ENCODE measurements at places on chromosomes 12 and 14.

DNA sequence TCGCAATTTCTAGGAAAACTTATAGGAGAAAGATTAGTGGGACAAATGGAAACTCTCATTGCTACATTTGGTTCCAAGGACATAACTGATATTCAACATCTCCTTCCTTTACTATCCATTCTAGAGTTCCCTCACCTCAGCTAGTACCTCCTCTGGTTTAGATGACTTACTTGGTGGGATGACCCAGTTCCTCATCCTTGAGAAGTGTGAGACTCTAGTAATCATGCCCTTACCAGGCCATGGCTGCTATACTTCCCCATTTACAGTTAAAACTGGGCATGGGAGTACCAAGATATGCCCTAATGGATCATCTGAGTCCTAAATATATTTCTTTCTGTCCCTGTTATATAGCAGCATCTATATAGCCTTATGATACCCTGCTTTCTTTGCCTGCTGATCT, 58.1 kb downstream of the IFT81 start:
- no peak for DNase-seq

- DNase-seq = peak; percentile 32
Measured at GRCh38 chr12:6204533-6205143, 4.4 kb downstream of the CD9 start.

GRCh38 chr12:115374480-115375185, 690.7 kb upstream of the TBX3 start:
- no peak for DNase-seq

GRCh38 chr14:25868521-25869314, 729.1 kb downstream of the NOVA1 start:
- no peak for DNase-seq

GRCh38 chr14:47447076-47447475, 228.3 kb downstream of the MDGA2 start:
- no peak for DNase-seq

DNA sequence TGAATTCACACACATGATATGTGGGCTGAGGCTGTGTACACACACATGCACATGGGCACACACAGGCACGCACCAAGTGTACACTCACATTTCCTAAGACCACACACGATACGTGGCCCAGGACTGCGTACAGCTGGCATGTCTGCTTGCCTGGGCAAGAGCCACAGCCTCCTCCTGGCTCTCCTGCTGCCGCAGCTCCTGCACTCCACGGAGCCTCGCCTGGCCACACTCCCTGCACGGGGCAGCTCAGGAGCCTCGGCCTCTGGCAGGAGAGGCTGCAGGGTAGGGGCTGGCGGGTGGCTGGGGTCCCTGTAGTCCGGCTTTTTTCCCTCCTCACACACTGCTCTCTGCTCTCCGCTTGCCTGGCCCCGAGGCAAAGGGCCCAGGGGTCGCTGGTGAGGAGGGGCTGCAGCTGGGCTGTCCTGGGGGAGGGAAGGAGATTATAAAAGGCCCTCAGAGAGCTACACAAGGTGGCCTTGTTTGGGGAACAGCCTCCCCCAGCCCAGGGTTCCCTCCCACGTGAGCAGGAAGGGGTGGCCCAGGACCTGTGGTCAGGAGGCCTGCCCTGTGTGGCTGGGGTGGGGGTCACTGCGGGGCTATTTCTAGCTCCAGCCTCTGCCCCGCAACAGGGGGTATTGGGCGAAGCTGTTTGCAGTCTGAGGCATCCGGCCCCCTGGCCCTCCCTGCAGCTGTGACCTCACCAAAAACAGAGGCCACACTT, 89.0 kb upstream of the SFSWAP start:
- no peak for DNase-seq

GRCh38 chr12:5094551-5094950, 50.9 kb downstream of the KCNA5 start:
- DNase-seq = no peak

DNA sequence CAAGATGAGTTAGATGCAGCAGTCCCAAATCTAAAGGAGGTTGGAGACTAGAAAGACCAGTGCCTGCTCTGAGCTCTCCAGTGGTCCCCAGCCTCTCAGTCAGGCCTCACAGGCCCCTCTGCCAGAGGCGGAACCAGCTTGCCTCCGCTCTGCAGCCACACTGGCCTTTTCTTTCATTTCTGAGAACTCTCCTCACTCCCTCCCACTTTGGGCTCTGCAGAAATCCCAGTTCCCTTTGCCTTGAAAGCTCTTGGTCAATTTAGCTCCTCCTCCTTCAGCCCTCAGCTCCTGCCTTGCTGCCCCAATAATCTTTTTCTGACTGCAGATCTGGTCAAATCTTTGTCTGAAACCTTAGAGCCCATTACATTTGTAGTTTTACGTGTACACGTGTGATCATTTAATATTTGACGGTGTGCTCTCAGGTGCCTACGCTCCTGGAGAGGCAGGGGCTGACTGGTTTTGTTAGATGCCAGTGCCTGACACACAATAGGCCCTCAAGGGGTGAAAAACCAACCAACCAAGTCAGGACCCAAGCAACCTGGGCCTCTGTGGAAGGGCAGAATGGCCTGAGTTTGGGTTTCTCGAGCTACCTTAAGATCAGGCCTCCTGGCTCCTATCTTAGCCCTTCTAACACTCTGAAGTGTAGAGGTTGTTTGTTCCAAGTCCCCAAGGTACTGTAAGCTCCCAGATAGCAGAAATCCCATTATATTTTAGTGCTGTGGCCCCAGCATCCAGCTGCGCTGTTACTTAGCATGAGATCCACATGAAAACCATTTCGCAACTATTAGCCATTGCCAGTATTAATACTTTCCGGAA, 1.1 kb upstream of the NUDT4 start:
- peak; percentile 48 for DNase-seq

- no peak for DNase-seq
Measured at GRCh38 chr12:105418229-105418628, 87.7 kb downstream of the C12orf75 start.

GRCh38 chr12:46110928-46111699, 120.7 kb upstream of the SCAF11 start:
- DNase-seq = no peak

- no peak for DNase-seq
Measured at GRCh38 chr12:39830852-39831520, 211.4 kb upstream of the ABCD2 start.

- no peak for DNase-seq
Measured at GRCh38 chr14:51922624-51923023, 62.2 kb downstream of the GNG2 start.

DNA sequence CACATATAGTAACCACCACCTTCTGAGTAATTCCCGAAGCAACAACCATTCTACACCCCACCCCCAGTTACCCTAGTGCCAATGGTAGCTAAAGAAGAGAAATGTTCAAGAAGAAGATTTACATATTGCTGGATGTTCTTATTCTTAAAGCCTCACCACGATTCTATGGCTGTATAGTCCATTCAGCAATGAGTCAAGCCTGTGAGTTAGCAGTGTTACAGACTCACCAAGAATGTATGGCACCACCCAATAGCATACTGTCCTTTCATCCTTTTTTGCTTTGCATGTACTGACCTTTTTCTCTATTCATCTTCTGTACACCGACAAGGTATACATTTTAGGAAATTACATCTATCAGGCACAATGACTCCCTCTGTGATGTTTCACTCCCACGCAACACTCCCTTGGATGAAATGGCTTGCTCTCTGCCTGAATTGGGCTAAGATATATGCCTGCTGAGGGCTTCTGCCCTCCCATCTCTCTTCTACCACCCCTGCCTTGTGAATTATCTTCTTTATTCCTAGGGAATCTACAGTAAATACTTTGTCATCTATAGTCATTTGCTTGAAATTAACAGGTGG, 945.8 kb downstream of the DIO2 start:
- DNase-seq = no peak

DNA sequence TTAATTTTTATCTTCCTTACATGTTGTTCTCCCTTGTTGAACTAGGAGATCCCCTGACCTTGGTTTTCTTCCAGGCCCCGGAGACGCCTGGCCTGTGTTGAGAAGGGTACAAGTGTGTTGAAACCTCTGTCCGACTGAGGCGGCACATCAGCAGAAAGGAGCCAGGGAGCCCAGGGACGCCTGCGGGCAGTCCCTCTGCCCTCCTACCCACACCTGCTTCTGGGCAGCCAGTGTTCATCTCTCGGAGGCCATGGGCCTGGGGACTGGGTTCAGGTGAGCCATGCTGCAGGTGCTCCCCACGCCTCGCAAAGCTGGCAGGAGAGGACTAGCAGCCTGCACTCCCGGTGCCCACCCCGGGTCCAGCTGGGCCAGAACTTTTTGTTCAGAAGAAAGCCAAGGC, 39.9 kb upstream of the EIF5 start:
- no peak for DNase-seq

GRCh38 chr14:79764323-79764722, 447.0 kb downstream of the DIO2 start:
- DNase-seq = no peak

GRCh38 chr14:93970965-93971634, 5.3 kb downstream of the ASB2 start:
- DNase-seq = no peak

- DNase-seq = no peak
Measured at GRCh38 chr14:93017898-93018297, 94.9 kb downstream of the CHGA start.

DNA sequence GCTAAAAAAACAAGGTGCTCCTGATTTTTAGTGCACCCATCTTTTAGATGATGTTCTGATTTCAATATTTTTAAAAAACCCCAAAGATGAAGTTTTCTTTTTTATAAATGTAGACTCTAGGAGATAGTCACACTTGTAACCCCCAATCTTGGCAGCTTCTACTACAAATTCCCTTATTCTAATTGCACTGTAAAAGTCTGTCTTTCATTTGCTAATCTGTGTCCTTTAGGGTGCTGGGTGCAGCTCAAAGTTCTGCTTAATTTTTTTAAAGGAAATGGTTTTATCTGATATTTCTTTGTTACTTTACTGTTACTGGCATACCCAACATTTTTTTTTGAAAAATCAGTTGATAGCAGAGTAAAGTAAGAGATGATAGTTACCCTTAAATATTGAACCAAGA, 172.0 kb downstream of the TRHDE start:
- no peak for DNase-seq

GRCh38 chr12:19299765-19300164, 139.5 kb upstream of the AEBP2 start:
- DNase-seq = no peak

DNA sequence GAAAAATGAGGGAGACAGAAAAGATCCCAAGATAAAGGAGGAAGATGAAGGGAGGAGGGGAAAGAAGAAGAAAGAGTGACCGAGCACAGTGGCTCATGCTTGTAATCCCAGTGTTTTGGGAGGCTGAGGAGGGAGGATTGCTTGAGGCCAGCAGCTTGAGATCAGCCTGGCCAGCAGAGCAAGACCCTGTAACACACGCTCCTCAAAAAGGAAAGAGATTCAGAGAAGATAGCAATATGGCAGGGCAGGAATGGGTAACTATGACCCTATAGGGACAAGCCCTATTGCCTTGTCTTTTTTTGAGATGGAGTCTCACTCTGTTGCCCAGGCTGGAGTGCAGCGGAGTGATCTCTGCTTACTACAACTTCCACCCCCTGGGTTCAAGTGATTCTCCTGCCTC, 116.9 kb upstream of the MAP1LC3B2 start:
- DNase-seq = no peak

- no peak for DNase-seq
Measured at GRCh38 chr14:74594606-74595005, 17.4 kb downstream of the LTBP2 start.

DNA sequence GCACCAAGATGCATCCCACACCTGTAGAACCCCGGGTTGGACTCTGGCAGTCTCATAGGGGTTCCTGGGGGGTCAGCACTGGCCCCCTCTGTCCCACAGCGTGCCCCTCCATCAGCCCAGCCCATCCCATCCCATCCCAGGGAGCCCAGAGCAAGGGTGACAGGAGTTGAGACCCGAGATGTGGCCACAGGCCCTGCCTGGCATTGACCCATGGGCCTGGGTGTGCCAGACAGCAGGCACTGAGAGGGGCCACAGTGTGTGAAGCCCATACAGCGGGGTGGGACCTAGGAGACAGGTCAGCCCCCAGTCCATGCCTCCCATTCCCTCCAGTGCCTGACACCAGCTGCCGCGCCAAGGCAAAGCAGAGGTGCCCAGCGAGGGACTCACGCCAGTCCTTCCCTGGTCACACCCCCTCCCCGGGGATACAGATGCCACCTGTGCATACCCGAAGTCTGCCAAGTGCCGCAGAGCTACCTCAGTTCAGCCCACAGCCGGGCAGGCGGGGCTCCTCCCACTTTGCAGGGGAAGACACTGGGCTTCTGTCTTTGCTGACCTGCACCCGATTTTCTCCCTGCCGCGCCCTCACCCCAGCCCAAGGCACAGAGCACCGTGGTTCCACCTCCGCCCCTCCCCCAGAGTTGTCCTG, 50.4 kb downstream of the CYP46A1 start:
- DNase-seq = peak; percentile 23

- no peak for DNase-seq
Measured at GRCh38 chr12:52436828-52437474, 2.8 kb upstream of the KRT75 start.

GRCh38 chr12:132026061-132026795, 76.5 kb downstream of the EP400 start:
- DNase-seq = no peak
